Stimulated activated CD8-positive, alpha-beta memory T cell treated with anti-CD3 and anti-CD28 coated beads, Interleukin-4, amount 100 ng/mL, for 48 hours (primary cell): ENCODE measurements at places on chromosomes 6 and 20.

DNA sequence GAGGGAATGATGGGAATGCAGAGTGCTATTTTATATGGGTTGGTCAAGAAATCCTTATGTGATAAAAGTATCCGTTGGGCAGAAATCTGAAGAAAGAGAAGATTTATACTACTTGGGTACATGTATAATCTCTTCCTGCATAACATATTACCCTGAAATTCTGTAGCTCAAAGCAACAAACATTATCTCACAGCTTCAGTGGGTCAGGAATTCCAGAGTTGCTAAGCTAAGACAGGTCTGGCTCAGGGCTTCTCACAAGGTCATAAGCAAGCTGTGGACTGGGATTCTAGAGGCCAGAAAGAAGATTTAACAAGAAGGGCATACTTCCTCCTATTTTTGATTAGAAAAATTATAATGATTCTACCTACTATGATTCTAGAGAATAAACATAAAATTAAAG, 172.5 kb upstream of the THEMIS start:
- DNase-seq: no peak

DNA sequence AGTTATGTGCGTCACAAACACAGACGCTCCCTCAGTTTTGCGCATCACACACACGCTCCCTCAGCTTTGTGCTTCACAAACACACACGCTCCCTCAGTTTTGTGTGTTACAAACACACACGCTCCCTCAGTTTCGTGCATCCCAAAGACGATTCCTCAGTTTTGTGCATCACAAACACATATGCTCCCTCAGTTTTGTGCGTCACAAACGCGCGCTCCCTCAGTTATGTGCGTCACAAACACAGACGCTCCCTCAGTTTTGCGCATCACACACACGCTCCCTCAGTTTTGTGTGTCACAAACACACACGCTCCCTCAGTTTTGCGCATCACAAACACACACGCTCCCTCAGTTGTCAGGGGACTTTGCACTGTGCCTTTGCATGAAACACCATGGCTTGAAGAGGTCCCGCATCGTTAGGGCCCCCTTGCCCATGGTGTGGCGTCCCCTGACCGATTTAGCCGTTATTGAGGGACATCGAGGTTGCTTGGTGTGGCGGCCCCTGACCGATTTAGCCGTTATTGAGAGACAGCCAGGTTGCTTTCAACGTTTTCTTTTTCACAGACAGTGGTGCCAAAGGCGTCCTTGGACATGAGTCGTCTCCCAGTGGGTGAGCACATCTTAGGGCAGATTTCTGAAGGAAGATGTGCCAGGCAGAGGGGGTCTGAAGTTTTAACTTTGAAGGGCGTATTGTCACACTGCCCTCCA, 28.1 kb upstream of the MYT1 start:
- DNase-seq: no peak

GRCh38 chr6:135115834-135116233, 61.2 kb upstream of the HBS1L start:
- DNase-seq: no peak

GRCh38 chr20:859751-860231, 26.3 kb downstream of the FAM110A start:
- no peak for DNase-seq

DNA sequence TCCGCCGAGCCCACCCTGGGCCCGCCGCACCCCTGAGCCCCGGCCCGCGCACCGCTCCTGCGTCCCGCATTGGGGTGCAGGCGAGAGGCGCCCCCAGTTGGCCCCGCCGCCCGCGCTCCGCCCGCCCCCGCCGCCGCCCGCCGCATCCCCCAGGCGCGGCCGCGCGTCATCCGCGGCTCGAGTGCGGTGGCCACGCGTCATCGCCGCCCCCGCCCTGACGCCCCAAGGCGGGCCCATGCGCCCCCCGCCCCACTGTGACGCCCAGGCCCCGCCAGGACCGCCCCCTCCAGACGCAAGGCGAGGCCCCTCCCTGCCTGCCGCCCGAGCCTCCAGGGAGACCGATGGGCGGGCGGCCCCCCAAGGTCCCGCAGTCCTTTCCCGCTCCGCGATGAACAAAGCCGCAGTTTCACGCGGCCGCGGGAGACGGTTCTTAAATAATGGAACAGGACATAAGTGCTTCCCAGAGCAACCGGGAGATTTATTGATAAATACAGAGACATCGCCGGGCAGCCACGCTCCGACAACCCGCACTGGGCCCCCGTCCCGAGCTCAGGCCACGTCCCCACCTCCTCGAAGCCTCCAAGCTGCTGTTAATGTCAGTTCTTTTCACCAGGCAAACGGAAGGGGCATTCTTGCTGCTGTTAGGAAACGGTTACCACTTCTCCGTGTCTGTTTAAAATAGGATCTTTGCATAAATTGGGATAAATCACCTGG, at the start of gene ANKRD60:
Gene ANKRD60, minus strand, starts transcription at position 170 of the 714 bp plus-strand sequence. Its CDS starts 0 bp downstream, at position 170.
- DNase-seq: peak; percentile 61

- no peak for DNase-seq
These were observed 38.7 kb upstream of the CHMP4B start for GRCh38 chr20:33772439-33772838.

DNA sequence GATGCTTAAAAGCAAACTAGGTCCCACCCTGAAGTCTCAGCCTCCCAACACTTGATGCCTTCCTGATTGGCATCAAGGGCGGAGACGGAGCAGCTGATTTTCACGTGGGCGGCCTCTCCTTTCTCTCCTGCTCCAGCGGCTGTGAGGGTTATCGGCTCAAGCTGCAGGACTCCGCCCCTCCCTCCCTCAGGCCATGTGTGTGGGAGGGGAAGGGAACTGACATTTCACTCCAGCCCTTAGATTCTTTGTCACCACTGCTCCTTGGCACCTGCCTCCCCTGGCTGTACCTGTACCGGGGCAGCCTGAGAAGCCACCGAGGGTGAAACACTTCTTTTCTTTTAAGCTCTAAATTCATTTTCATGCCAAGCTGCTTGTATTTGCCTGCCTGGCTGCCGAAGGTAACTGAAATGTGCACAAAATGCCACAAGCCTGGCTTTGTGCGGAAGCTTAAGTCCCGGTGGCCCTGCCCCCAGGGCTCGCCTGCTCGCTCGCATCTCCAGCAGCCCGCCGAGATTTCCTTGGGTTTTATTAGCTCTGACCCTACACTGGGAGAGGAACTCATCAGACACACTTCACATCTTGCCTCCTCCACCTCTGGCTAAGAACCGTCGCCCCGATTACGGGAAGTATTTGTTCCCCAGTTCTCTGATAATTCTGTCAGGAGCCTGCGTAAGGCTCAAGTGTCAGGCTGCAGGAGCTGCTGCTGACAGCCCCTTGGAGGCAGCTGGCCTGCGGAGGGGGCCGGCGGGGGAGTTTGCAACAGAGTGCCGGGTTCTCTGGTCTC, 9.6 kb upstream of the CPNE5 start:
- DNase-seq: no peak

DNA sequence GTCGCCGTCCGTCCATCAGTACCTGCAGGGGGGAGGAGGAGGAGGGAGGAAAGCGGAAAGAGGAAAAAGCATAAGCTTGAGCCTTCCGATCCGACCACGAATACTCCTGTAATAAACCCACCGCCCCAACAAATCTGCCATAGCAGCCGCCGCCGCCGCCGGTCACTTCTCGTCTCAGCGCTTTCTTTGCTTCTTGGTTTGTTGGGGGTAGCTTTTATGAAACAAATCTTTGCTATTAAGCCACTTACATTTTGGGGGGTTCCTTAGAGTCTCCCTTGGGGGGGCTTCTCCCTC, 277 bp downstream of the ADGRB3 start:
- DNase-seq: no peak

DNA sequence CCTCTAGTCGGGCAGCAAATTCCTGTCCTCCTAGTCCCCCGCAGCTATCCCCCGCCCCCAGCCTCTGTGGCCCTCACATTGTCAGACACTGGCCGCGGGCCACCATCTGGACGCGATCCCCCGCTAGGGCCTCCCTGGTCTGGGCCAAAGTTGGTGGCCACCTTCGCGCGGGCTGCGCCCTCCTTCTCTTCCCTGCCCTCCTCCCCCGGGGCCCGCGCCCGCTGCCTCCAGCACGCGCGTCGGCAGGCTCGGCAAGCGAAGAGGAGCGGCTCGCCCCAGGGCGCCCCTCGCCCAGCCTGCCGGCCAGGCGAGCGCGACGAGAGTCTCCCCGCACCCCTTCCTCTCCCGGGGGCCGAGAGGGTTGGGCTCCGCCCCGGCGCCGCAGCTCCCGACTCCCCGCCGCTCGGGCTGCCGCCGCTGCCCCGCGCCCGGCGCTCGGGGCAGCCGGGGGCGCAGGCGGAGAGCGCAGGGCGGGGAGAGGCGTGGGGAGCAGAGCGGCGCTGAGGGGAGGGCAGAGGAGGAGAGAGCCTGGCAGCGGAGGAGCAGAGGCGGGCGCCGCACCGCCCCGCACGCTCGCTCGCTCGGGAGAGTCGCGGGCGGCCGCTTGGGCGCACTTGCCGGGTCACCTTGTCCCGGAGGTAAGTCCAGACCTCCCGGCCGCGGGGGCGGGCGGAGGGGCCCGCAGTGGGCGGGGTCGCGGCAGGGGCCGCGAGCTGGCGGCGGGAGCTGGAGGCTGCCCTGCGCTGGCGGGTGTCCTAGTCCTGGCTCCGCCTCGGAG, at the start of gene SYNDIG1:
Gene SYNDIG1, plus strand, starts transcription at position 514 of the 778 bp plus-strand sequence. CDS start 73,469 bp downstream, outside the sequence.
- DNase-seq: no peak

GRCh38 chr6:89458704-89459103, 25.8 kb downstream of the ANKRD6 start:
- DNase-seq: no peak

- no peak for DNase-seq
These were observed 30.9 kb downstream of the PSMG4 start for GRCh38 chr6:3289664-3290055.
